ENCODE measurements at places on chromosomes 1 and 21.

DNA sequence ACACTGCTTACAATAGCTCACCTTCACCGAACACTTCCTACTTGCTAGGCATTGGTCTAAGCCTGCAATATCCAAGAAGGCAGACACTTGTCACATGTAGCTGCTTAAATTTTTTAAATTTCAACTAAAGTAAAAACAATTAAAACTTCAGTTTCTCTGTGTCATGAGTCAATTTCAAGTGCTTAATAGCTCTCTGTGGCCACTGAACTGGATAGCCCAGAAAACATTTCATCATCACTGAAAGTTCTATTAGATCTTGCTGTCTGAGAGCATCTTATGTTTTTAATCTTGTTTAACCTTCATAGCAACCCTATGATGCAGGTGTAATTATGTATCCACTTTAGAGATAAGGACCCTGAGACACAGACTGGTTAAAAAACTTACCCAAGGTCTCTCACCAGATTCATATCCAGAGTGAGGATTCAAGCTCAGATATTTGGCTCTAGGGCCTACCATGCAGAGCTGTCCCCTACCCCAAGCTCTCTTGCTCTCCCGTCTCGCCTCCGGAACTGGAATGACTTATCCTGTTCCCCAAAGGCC, 2.6 kb upstream of the FCRL6 start:
- no peak for DNase-seq

GRCh38 chr1:20271498-20272400, 18.9 kb upstream of the VWA5B1 start:
- DNase-seq, result no peak

- peak; percentile 83 for DNase-seq
Observed at GRCh38 chr1:27858072-27858948, 14.0 kb upstream of the THEMIS2 start.

- peak; percentile 32 for DNase-seq
Observed at GRCh38 chr1:46301808-46302640, 1.4 kb downstream of the LRRC41 start.

DNA sequence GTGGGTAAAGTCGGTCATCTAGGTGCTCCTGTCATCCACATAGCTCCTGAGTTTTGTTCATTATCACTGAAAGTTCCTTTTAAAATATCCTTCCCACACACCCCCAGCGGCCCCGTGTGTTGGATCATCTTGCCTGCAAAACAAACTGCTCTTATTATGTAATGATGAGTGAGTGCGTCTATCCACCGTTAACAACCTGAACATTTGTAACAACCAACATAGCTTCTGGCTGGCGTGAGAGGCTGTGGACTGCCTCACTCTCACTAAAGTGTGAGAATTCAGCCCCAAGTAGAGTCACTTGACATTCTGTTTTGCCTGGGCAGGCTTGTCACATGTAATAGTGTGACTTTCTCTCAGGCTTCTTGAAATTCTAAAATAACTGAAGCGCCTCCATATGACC, 14.5 kb upstream of the KCNA2 start:
- no peak for DNase-seq

GRCh38 chr1:160084771-160085321, 3.5 kb downstream of the KCNJ9 start:
- no peak for DNase-seq

DNA sequence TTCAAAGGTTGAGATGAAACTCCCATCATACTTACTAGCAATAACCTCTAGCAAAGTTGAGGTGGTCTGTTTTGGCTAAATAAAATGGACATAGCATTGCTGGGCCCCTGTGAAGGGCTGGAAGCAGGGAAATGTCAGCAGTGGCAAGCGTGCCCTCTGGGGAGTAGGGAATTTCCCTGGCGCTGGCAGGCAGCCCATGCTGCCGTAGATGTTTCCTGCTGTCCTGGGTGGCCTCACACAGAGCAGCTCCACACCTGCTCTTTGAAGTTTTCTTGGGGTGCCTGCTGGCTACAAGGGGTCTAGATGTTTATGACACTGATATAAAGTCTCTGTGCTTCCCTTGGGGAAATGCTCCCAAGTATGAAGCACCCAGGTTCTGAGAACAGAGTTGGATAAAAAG, 30.2 kb downstream of the ADARB1 start:
- no peak for DNase-seq

GRCh38 chr1:83928396-83928795, 70.5 kb downstream of the TTLL7 start:
- DNase-seq, result no peak

DNA sequence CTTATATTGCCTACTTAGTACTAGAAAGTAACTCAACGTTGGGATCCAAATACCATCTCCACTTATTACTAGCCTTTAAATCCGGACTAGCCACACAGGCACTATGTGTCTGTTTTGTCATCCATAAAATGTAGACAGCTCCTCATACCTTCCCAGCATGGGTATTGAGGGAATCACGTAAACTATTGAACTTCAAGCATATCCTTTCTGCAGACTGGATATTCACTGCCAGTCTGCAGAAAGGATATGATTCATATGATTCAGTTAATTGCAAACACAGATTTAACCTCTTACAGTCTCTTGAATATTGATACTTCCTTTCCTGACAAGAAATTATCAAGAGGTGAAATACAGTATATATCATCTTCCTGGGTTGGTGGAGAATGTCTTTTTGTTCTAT, 186.0 kb downstream of the LEPR start:
- no peak for DNase-seq

DNA sequence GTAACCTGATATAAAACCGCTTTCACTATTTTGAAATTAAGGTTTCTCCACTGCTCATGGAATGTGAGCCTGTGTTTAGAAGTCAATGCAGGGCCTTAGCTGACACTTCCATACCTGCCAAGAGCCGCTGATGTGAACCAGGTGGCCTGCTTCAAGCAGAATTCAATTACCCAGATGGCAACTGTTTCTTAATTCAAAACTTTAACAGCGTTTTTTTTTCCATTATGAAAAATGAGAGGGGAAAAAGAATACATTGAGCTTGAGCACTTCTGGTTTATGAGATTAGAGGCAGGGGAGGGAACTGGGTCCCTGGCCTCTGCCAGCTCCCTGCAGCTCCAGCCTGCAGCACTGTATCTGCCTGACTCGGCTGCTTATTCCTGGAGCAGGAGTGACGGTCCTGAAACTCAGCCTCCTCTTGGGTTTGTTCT, 7.7 kb upstream of the ATP1A1 start:
- DNase-seq, result no peak

DNA sequence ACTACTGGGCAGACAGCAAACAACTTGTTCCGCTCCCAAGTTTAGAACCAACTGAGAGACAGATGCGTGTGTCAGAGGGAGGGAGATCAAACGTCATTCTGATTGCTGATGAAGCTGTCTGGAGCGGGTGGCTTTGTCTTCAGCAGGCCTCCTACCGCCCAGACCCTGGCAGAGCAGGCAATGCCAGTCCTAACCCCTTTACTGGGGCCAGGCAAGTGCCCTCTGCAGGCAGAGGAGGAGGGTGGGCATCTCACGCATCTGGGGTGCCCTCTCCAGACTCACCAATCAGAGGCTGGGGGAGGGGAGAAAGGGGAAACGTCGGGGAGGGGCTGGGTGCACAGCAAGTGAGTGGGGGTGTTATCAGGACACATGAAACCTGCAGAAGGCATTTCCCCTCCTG, 126.6 kb downstream of the ACTL8 start:
- no peak for DNase-seq

GRCh38 chr1:221100611-221101010, 221.4 kb downstream of the HLX start:
- no peak for DNase-seq

GRCh38 chr1:46607345-46608130, 3.5 kb upstream of the MKNK1 start:
- DNase-seq, result no peak

GRCh38 chr1:205065666-205066065, 18.6 kb downstream of the TMEM81 start:
- DNase-seq, result no peak

DNA sequence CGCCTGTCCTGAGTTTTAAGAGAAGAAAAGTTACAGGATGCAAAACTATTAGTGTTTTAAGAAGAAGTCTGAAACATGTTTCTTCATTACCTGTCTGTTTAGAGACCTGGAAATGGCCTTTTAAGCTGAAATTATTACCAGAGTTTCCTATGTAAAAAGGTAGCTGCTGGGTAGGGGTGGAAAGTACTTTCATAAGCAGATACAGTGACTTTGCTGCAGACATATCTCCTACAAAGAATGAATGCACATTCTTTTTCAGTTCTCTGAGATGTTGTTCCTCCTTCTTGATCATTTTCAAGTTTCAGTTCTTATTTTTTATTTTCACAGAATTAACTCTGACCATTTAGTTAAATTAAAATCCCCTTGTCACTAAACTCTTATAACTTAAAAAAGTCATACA, 1329.6 kb downstream of the KCNT2 start:
- DNase-seq, result no peak

GRCh38 chr1:25001125-25001915, 71.2 kb upstream of the RUNX3 start:
- DNase-seq, result no peak

DNA sequence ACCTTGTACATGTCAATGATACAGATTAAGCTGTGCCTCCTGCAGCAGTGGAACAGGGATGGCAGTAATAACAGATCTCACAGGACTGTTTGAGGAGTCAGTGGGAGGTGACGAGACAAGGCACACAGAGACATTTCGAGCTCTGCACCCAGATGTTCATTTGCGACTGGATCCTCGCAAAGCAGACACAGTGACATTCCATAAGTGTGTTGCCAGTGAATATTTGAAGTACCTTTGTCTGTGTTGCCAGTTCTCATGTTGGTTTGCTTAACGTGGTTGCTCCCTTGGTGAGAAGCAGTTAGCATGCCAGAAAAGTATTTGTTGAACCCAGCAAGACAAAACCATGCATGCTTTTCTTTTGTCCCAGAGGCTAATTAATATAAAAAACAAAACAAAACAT, 67.0 kb downstream of the NID1 start:
- no peak for DNase-seq

GRCh38 chr1:84152649-84153056, 8.6 kb downstream of the PRKACB start:
- DNase-seq, result no peak

GRCh38 chr1:168264296-168264695, 16.4 kb upstream of the TBX19 start:
- no peak for DNase-seq

GRCh38 chr1:154572468-154573167, 5.0 kb downstream of the CHRNB2 start:
- DNase-seq, result no peak

DNA sequence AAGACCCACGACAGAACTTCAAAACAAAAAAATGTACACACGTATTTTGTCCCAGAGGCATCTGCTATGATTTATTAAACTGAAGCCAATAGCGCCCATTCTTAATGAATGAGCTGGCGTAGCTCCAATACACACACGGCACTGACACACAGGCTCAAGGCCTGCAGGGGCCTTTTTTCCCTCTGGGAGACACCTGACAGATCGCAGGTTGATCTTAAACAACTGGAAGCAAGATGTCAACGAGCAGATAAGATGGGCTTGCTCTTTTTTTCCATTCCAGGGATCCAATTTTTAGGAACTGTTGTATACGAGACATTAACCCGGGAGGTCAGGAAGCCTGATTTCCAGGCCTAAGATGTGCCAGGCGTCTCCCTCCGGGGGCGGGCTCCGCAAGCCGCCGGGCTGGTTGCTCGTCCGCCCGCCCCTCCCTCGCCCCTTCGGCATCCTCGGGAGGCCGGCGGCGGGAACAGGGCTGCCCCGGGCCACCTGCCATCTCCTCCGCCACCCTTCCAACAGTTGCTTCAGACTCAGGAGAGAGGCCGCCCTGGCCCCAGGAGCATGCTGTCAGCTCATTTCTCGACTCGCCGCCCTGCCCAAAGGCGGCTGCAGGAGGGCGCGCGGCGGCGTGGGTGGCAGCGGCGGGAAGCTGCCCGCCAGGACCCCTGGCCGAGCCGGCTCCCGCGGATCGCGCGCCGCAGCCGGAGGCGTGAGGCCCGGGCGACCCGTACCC, 735 bp downstream of the TTC13 start:
- DNase-seq, result peak; percentile 12

DNA sequence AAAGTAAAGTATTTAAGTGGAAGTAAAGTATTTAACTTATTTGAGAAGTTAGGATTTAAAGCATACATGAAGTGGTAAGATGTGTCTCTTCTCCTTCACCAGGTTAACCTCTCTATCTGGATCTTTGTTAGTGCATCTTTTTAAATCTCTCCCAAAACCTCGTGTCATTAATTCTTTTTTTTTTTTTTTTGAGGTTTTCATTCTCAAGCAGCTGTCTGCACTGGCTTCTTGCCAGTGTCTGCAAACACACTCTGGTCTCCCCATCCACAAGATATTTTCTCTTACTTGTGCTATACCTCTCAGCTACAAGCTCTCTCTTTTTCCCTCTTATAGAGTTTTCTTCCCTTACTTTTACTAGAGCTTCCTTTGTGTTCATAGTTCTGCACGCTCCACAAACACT, 49.0 kb downstream of the CLDN17 start:
- no peak for DNase-seq

- DNase-seq, result no peak
Observed at GRCh38 chr1:12276225-12276624, 46.4 kb downstream of the VPS13D start.

GRCh38 chr1:158649052-158649451, 37.5 kb downstream of the SPTA1 start:
- no peak for DNase-seq

- no peak for DNase-seq
Observed at GRCh38 chr1:67831850-67832513, 1.3 kb downstream of the GNG12 start.

GRCh38 chr1:224447251-224447650, 12.7 kb upstream of the WDR26 start:
- DNase-seq, result no peak

GRCh38 chr1:5941671-5942070, 50.6 kb downstream of the NPHP4 start:
- DNase-seq, result no peak

GRCh38 chr1:209648931-209649776, 3.1 kb downstream of the LAMB3 start:
- no peak for DNase-seq

DNA sequence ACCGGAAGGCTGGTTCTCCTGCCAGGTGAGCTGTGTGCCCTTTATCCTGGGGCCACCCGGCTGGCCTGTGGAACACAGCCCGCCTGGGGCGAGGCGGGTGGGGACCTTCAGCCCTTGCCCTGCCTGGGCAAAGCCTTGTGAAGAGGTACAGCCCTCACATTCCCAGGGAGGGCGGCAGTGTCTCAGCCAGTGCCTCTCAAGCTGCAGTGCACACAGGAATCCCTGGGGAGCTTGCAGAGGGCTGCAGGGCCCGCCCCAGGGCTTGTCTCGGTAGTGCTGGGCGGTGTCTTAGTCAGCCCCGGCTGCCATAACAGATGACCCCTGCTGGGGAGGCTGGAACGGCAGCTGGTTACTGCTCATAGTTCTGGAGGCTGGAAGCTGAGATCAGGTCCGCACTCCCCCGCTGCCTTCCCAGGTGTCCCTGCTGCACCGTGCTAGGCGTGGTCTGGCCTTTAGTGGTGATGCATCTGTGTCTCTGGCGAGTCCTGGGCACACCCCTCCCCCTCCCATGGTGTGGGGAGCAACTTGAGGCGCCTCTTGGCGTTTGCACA, 12.6 kb downstream of the DFFB start:
- no peak for DNase-seq

GRCh38 chr1:193111641-193112090, 6.5 kb upstream of the GLRX2 start:
- no peak for DNase-seq

All from activated CD4-positive, alpha-beta T cell treated with anti-CD3 and anti-CD28 coated beads, Interleukin-2, amount 50 U/mL, for 4 hours (primary cell).